ENCODE measurements at places on chromosomes 11 and 22.

- DNase-seq, result no peak
Observed at GRCh38 chr11:36195496-36196354, 93.5 kb downstream of the COMMD9 start.

- DNase-seq, result no peak
Observed at GRCh38 chr11:74427384-74427886, 29.2 kb upstream of the PGM2L1 start.

DNA sequence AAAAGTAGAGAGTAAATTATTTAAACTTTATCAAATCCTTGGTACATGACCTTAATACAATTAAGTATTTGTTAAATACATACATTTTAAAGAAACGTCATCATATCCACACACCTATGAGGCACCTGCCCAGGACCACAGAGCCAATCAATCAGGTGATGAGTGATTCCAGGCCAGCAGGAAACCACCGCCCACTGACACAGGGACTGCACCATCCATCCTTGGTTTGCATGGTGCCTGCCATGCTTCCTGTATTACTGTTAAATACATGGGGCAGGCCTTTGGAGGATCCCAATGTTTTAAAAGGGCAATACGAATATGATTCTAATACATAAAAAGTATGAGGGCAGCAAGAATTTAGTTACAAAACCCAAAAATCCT, 7.0 kb upstream of the TBC1D10A start:
- DNase-seq, result no peak

DNA sequence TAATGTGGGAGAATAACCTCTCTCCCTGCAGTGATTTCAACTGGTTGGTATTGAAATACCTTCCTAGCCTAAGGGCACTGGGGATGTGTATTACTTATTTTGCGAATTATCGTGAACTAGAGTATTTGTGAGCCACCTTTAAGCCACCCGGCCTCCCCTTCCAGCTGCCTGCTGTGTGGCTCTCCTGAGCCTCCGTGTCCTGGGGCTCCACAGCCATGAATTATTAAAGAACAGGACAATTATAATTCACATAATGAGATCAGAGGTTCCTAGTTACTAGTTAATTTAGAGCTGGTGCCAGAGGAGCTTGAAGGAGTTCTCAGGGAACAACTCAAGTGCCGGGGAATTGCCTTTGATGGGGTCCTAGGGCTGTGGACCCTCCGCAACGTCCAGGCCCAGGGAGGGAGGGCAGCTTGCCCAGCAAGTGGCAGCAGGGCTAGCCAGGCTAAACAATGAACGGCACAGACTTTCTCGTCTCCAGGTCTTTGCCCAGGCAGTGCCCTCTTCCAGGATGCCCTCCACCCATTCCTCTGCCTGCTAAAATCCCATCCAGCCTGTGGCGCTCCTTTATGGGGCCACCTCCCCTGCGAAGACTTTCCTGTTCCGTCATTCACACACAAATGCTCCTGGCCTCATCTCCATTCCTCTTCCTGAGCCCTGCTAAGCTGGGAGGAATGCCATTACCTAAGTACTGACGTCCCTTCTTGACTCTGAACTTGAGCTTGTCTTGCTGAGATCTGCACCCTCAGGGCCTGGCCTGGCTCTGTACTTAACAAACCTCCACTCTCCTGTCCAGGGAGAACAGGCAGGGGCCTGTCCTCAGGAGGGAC, 91.5 kb downstream of the RTL6 start:
- no peak for DNase-seq

DNA sequence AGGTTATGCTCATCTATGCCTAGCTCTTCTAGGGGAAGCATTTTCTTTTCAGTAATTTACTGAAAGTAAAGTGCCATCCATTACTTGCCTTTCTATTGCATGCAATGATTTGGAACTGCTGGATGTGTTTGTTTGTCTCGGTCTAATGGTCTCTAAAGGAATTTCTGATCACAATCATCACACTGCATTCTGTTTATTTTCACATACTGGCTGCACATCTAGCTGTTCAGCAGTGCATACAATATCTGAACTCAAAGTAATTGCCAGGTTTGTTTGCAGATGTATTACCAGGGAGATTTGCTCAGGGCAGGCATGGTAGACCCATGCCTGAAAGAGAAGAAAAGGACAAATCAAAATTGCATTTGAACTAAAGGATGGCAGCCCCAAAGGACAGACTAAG, 36.4 kb upstream of the CWF19L2 start:
- DNase-seq, result no peak

- no peak for DNase-seq
Observed at GRCh38 chr11:43975629-43976028, 33.2 kb downstream of the C11orf96 start.

- DNase-seq, result no peak
Observed at GRCh38 chr22:42974223-42974622, 40.7 kb downstream of the PACSIN2 start.

DNA sequence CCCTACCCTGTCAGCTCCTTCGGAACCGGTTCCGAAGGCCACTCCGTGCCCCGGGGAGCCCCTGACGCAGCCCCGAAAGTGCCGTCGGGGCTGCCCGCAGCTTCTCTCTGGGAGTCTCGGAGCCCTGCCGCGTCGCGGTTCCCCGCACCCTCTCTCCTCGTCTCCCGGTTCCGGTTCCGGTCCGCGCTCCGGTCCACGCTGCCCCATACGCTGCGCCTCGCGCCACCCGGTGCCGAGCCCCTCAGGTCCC, 618 bp downstream of the MTA2 start:
- no peak for DNase-seq

- DNase-seq, result no peak
Observed at GRCh38 chr11:64592234-64592615, 1.2 kb downstream of the SLC22A12 start.

- DNase-seq, result no peak
Observed at GRCh38 chr11:35814081-35814695, 129.7 kb upstream of the LDLRAD3 start.

GRCh38 chr11:133007027-133007584, 525.2 kb downstream of the OPCML start:
- no peak for DNase-seq

DNA sequence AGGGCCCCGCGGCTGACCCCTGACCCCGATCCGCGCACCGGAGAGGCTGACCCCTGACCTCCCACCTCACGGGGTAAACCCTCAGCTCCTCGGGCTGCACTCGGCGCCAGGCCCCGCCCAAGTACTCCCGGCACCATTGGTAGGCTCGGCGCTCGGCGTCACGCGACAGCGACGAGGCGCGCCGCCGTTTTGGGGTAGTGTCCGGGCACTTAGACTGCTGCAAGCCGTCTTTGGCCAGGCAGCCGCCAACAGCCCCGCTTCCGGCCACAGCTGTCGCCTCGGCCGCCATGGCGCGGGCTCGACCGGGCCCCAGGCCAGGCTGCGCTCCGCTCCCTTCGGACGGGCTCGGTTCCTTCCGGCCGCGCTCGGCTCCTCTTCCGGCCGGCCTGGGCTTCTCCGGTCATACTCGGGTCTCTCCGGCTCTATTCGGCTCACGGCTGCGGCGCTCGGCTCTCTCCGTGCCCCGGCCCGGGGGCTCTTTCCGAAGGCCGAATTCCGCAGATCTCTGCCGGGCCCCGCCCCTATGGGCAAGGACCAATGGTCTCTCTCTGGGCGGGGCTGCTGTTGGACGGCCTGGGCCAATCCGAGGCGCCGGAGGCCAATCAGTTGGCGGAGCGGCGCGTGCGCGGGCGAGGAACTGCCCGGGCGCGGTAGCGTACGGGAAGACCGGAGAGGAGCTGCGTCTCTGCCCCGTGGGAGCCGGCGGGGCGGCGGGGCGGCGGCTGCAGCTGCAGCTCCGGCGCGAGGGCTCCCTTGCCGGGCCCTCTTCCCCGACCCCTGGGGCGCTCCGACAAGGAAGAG, at the start of gene CHKB:
Gene CHKB (minus strand): TSS at position 357 of the 801 bp plus-strand sequence. CDS start 68 bp downstream, at position 289.
- peak; percentile 95 for DNase-seq

DNA sequence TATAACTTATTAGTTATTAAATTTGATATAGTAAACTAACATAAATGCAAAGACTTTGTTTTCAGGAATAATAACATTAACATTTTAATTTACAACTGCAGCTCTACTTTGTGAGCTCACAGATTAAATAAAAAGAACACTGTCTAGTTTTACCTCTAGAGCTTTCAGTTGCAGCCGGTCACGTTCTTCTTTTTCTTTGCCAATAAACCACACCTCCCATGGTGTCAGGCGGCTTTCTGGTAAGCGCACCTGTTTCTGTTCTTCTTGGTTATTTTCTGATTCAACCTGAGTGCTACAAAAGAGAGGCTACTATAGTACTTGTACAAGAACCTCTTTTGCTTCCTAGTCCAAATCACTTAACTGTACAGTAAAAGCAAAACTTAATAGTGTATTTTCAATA, 5.8 kb downstream of the CCDC34 start:
- DNase-seq, result no peak

GRCh38 chr11:14764579-14765527, 121.2 kb downstream of the PDE3B start:
- DNase-seq, result peak; percentile 24

- no peak for DNase-seq
Observed at GRCh38 chr11:9130297-9130696, 38.9 kb upstream of the SCUBE2 start.

- no peak for DNase-seq
Observed at GRCh38 chr11:128690665-128691101, 3.2 kb upstream of the FLI1 start.

GRCh38 chr11:125062931-125063428, at the start of gene SLC37A2:
SLC37A2 (plus strand) TSS chr11:125063305; CDS start chr11:125063368, 63 bp downstream.
- DNase-seq, result peak; percentile 38

DNA sequence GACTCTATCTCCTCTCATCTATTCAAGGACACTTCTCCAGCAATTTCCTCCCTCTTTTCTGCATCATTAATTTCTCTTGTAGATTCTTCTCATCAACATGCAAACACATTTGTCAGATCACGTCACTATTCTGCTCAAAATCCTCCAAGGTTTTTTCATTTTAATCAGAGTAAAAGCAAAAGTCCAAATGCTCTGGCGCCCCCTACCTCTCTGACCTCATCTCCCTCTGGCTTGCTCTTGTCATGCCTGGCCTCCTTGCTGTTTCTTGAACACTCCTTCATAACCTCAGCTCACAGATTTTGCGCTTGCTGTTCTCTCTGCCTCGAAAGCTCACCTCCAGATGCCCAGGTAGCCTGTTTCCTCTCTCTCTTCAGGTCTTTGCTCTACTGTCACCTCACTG, 22.4 kb downstream of the RTCB start:
- no peak for DNase-seq

GRCh38 chr11:65058012-65058411, 341 bp downstream of the NAALADL1 start:
- no peak for DNase-seq

DNA sequence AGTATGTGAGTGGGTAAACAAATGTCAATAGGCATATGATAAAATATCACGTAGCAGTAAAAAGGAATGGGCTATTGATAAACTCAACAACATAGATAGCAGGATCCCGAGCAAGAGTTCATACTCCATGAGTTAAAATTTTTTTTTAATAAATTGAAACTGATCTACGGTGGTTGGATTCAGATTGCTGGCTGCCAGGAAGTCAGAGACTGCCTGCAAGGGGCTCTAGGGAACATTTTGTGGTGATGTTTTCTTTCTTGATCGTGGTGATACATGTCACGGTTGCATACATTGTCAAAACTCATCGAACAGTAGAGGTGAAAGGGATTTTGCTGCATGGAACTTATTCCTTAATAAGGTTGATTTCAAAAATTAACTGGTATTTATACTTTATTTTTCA, 62.6 kb upstream of the WNT7B start:
- no peak for DNase-seq

- DNase-seq, result no peak
Observed at GRCh38 chr11:78339483-78339882, 78.1 kb downstream of the GAB2 start.

GRCh38 chr11:20178976-20179375, 18.7 kb upstream of the DBX1 start:
- DNase-seq, result no peak

DNA sequence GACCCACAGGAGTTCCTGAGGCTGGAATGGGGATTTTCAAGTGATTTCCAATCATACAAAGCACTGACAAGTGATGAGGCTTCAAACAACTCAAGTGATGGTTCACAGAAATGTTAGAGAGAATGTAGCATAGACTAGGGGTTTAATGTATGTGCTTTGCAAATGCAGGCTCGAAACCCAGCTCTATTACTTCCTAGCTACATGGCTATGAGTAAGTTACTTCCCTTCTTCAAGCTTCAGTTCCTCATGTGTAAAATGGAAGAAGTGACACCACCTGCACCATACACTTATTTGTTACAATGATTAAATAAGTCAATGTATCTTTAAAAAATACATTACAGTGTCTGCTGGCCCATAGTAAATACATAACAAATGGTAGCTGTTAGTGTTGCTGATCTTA, 139.8 kb downstream of the CCDC81 start:
- DNase-seq, result no peak

DNA sequence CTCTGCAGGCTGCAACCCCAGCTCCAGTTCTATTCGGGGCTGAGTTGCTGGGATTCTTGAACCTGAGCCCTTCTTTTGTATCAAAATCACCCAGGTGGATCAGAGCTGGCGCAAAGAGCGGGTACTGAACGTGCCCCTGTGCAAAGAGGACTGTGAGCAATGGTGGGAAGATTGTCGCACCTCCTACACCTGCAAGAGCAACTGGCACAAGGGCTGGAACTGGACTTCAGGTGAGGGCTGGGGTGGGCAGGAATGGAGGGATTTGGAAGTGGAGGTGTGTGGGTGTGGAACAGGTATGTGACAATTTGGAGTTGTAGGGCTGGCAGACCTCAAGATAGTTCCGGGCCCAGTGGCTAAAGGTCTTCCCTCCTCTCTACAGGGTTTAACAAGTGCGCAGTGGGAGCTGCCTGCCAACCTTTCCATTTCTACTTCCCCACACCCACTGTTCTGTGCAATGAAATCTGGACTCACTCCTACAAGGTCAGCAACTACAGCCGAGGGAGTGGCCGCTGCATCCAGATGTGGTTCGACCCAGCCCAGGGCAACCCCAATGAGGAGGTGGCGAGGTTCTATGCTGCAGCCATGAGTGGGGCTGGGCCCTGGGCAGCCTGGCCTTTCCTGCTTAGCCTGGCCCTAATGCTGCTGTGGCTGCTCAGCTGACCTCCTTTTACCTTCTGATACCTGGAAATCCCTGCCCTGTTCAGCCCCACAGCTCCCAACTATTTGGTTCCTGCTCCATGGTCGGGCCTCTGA, 3.8 kb downstream of the FOLR1 start:
- no peak for DNase-seq

DNA sequence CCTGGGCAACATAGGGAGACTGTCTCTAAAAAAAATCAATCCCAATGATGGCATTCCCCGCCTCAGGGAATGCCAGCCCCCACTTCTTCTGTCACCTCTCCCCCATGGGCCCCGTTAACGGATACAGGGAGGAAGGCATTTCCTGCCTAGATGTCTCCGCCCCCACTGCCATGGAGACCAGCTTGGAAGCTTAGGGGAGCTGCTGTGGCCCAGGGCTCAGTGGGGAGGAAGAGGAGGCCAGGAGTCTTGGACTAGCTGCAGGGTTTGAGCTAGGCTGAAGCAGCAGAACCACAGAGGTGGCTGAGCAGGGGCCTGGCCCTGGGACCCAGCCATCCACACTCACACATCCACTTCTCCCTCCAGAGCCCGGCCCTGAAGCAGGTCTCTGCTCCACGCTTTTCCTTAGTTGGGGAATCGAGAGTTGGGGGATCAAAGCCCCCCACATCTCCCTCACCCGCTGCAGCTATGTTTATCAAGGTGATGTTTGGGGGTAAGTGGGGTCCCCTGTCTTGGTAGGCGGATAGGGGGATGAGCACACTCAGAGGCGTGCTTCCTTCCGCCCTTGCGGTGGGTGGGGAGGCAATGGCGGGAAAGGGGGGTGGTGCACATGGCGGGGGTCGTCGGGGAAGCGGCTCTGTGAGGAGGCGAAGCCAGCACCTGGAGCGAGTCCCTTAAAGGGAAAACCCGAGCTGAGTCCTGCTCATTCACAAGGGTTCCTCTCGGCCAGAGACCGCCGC, at the start of gene C22orf15:
Gene C22orf15 (plus strand): TSS at position 149 of the 737 bp plus-strand sequence. CDS start 317 bp downstream, at position 466.
- no peak for DNase-seq

All from KG1 (cell line).